Adrenal gland (tissue), 19 donors: ENCODE measurements at places on chromosomes 2 and 18. TPM values are rescaled to one million over a fixed set of nuclear protein-coding genes. Genes with fewer than 3 reads are reported as not detected.

The OTOS gene
- total RNA-seq: not detected

DNA sequence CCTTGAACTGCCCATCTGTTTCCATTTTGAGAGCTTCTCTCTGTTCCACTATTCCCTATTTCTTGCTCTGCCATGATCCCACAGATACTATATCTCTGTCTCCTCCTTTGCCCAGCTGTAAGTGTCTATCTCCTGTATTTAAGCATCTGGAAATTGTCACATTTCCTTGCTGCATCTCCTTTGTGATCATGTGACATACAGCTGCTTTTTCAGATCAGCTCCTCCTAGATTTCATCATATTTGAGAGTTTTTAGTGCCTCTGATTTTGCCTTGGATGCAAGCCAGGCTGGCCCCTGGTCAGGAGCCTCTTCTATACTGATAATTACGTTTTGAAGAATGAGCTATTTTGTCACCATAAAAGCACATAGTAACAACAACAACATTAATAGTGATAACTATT lies 131.7 kb upstream of the TNP1 start:
- H3K27ac ChIP-seq: no peak overlapping the region
- DNase-seq: peak; percentile 51
- H3K27me3 ChIP-seq: no peaks in the 10 kb centered on the region
- no peaks in the 10 kb centered on the region for H3K4me1 ChIP-seq

DNA sequence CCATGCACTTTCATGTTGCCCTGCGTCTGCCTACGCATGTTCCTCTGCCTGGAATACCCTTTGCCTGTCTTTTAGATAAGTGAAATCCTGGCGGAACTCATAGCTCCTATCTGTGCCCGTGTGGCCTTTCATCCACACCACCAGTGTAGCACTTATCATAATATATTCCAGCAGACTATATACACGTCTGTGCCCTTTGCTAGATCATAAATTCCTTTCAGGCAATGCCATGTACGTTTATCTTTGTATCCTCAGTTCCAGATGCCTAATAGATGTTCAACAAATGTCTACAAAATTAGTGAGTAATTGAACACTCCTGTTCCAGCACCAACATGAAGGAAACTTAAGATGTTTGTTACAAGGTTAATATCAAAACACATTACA lies 106.9 kb downstream of the COLEC12 start:
- H3K4me1 ChIP-seq: no peaks in the 10 kb centered on the region
- no peak overlapping the region for H3K27ac ChIP-seq
- H3K27me3 ChIP-seq: no peaks in the 10 kb centered on the region
- H3K36me3 ChIP-seq: no peaks in the 10 kb centered on the region

The BMP10 gene
- not detected for total RNA-seq

The MORN2 gene
- total RNA-seq: 29.4 TPM

The GKN2 gene
- total RNA-seq: not detected

GRCh38 chr2:146365041-146365440 lies 1479.8 kb upstream of the ACVR2A start:
- DNase-seq: no peak
- H3K4me3 ChIP-seq: no peak overlapping the region
- no peaks in the 10 kb centered on the region for H3K36me3 ChIP-seq
- no peak overlapping the region for H3K27ac ChIP-seq
